HCT116 (cell line): ENCODE measurements at places on chromosomes 6 and 20.
A peak's percentile ranks its signal among the peaks of the same experiment; 100 is the strongest.

DNA sequence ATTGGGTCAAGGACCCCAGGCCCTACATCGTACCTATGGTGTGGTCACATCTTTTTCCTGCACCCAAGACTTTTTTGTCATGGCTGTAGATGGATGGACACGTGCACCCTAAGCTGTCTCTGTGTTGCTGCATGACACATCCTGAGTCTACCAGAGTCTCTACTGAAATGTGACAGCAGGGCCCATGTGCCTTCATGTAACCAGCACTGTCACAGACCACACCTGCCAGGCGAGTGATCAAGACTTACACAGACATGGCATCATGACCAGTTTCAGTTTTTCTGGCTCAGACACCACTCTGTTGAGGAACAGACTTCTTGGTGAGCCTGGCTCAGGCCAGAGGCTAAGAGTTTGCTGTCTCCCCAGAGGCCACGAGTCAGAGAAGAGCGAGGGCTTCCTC is 7.6 kb downstream of the PRND start:
- no peak for DNase-seq

DNA sequence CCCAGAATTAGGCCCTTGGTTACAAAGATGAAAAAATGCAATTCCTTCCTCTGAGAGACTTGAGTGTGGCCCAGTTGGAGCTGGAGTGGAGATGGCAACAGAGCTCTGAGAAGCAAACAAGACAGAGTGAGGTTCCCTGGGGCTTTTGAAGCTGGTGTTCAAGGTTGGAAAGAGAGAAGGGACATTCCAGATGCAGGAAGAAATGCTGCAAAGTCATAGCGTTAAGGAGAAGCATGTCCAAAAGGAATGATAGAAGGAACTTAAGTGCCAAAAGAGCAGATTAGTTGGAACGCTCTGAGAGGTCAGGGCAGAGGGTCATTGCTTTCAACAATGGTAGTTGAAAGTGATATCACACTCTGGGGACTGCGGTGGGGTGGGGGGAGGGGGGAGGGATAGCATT is 251.8 kb downstream of the TBC1D7 start:
- DNase-seq = no peak

DNA sequence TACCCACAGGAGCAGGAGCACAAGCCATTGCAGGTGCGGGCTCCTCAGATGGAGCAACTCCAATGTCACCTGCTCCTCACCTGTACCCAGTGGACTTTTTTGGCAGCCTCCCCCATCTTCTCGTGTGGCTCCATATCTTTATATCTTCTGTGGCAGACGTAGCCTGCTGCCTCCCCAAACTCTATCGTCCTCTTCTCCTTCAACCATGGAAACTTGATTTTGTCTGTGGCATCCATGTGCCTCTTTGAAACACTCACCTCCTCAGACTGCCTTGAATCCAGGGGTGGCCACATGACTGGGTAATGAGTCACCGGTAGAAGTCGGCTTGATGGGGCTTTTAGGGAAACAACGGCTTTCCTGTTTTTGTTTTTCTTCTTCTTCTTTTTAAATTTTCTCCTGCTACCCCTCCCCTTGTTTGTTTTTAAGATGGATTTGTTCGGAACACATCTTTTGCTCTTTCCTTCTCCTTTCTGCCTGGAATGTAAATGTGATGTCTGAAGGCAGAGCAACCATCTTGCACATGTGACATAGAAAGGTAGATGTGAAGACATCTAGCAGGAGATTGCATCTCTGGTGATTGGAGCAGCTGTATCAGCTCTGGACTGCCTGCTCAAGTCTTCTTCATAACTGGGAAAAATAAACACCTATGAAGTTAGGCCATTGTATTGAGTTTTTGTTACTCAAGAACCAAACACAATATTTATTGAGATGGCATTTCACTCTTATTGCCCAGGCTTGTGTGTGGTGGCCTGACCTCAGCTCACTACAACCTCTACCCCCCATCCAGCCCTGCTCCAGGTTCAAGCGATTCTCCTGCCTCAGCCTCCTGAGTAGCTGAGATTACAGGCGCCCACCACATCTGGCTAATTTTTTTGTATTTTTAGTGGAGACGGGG is 69.9 kb upstream of the DDR1 start:
- DNase-seq = peak; percentile 88

DNA sequence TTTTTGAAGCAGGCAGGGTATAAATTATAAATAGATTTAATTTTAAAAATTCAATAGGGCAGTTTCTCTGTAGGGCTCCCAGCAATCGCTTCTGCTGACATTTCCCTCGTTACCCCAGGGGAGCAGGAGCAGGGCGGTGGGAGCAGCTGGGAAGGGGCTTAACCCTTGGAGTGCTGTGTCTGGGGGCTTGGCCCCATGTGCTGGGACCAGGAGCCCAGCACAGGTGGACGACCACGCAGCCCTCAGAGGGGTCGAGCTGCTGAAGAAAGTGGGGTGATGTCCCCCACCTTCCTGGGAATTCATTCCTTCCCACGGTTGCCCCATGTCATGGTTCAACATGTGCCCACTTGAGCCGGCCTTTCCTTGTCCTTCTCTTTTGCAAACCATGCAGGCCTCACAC is 67.5 kb upstream of the STX16 start:
- no peak for DNase-seq

GRCh38 chr20:60999250-60999649 is 252.8 kb upstream of the CDH4 start:
- no peak for DNase-seq

DNA sequence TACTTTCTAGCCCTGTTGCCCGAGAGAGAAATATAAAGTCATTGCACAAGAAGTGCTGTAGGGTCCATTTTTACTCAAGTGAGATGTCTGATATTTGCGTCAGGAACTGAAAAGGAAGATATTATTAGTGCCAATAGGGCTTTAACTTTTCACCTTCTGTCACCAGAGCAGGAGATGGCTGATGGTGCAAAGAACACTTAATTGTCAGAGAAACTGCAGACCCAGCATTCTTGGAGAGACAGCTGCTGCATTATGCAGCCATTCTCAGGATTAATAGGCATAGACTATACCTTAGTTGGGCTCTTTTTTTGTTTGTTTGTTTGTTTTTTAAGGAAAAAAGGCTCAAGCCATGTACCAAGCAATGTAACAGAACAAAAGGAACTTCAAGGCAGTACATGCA is 179.4 kb downstream of the RPS12 start:
- no peak for DNase-seq
